CD4-positive, alpha-beta T cell treated with Interleukin-15 for 4 hours (primary cell): ENCODE measurements at places on chromosomes 4 and X.
A peak's percentile ranks its signal among the peaks of the same experiment; 100 is the strongest.

GRCh38 chr4:5967783-5968182 lies 50.4 kb downstream of the C4orf50 start:
- no peak for DNase-seq

DNA sequence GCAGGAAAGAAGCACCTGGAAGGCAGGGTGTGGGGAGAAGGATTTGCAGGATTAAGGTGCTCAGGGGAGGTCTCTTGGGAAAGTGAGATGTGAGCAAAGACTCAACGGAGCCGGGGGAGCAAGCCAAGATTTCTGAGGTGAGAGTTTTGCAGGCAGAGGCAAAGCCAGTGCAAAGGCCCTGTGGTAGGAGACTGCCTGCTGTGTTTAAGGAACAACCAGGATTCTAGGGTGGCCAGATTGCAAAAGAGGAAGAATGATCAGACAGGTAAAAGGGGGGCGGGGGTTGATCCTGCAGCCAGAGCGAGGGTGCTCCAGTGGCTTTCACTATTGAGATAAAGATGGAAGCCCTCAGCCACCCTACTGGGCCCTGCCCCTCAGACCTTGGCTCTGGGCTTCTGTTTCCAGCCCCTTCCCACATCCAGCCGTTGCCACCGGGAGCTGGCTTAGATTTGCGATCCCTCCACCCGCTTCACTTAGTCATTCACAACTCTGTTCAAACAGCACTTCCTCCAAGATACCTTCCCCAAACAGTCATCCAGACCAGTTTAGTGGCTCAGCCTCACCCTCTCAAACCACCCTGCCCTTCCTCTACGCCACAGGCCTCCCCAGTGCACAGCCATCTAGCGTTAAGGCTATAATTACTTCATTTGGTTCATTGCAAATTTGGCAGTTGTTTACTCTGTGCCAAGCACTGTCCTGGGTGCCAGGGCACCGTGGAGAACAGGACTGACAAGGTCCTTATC lies 23.3 kb upstream of the BCOR start:
- DNase-seq, result no peak

DNA sequence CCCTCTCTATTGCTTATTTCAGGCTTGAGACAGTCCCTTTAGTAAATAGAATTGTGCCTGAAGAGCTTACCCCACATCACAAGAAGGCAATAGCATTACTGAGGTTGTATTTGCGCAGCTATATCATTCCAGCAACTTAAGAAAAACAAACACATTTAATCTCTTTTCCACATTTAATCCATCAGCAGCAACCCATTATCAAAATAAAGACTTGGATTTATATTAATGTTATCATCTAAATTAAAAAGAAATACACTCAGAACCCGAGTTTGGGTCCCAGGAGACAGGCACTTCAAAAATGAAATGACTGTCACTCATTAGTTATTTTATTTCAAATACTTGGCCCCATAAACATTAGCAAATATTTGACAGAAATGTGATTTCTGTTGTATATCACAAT lies 10.4 kb downstream of the TFDP3 start:
- no peak for DNase-seq

GRCh38 chrX:15816886-15817285 lies 26.6 kb downstream of the ZRSR2 start:
- DNase-seq, result peak; percentile 55

DNA sequence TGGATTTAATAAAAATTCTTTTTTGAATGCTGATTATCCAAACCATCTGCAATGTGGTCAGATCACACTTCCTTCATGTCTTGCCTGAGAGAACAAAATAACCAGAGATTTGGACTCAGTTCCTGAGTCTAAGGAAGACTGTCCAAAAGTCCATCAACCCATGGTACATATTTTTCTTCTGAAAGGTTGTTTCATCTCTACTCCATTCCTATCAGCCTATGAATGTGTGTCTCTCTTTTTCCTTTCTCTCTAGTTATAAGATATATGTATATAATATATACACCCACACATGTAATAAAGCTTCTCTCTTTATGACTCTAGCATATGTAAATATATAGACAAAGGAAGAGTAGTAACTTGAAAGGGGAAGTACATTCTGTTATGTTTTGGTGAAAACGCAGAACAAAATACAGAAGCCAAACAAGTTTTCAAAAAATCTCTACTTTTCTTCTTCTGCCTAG lies 226.9 kb downstream of the ARHGAP24 start:
- DNase-seq, result no peak

DNA sequence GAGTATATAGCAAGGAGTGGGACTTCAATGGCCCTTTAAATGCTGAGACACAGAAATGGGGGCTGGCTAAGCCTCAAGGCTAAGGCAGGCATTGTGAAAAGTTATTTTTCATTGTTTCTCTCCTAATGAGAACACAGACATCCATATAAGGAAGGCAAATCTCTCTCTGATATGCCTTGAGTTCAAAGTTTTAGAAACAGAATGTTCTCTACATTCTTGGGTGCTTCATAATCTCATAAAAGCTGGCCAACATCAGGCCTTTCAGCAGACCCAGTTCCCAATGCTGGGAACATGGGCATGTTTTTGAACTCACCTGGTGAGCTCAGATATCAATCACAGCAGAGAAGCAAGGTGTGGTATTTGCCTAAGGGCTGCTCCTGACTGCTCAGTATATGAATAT lies 19.4 kb upstream of the RAB40A start:
- DNase-seq, result no peak

GRCh38 chr4:17619416-17620105 lies 5.1 kb downstream of the MED28 start:
- DNase-seq, result no peak

- no peak for DNase-seq
These were observed 46.9 kb downstream of the GYPE start for GRCh38 chr4:143858456-143858855.

DNA sequence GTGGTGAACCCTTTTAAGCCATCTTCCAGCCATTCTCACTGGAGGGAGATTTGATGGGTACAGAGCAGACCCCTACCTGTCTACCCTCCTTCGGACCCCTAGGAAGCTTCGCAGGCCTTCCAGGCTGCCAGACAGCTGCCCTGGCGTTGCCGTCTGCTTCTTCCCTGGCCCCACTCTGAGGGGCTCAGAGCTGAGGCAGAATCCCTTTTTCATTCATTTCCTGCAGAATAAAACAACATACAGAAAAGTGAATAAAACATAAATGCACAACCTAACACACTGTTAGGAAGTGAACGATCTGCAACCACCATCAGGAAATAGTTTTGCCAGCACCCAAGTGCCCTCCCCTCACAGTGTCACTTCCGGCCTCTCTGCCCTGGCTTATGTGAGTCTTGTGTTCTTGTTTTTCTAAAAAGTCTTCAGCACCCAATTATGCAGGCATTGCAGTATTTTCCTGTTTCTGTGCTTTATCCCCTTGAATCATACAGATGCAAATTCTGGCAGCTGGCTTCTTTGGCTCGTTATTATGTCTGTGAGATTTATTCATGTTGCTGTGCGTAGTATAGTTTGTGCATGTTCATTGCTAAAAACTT lies 5.6 kb upstream of the ADD1 start:
- DNase-seq, result peak; percentile 74

DNA sequence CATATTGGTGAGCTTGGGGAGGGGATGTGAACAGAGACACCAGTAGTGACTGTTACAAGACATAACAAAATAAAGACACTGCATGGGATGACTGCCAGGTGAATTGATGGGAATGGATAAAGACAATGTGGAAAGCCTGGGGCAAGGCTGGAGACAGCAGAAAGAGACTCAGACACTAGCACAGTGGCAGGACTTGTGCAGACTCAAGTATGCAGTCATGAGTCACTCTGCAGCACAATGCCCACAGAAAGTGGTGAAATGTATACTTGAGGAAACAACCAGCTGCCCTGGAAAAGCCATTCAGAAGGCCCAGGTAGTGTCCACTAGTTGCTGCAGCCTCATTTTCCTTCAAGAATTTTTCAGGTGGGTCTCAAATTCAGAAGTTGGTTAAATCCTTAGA lies 452.3 kb downstream of the MID1IP1 start:
- DNase-seq, result no peak

GRCh38 chrX:31057691-31058090 lies 14.2 kb downstream of the FTHL17 start:
- no peak for DNase-seq

- no peak for DNase-seq
These were observed 115.9 kb downstream of the GPAT3 start for GRCh38 chr4:83651846-83652245.

- DNase-seq, result no peak
These were observed 219.9 kb upstream of the PACRGL start for GRCh38 chr4:20480165-20480947.

GRCh38 chrX:39550795-39551361 lies 546.9 kb downstream of the BCOR start:
- no peak for DNase-seq

- no peak for DNase-seq
These were observed 754.3 kb upstream of the MAGEB2 start for GRCh38 chrX:29461039-29461438.

GRCh38 chrX:42189576-42189975 lies 266.2 kb upstream of the CASK start:
- no peak for DNase-seq

GRCh38 chrX:9356846-9357245 lies 108.0 kb upstream of the TBL1X start:
- DNase-seq, result no peak

DNA sequence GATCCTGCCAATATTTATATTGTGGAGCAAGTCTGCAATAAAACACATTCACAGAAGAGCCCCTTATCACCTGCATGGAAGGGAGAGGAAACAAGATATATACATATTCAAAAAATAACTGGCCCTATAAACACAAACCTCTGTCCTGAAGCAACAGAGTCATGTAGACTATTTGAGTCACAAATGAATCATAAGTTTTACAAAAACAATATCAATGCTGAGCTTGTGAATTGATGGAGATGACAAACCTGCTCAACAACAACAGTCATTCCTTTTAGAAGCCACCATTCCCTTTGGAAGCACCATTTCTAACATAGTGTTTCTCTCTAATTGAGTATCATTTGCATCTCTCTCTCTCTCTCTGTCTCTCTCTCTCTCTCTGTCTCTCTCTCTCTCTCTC lies 313.9 kb downstream of the MID1IP1 start:
- DNase-seq, result no peak

GRCh38 chr4:15299627-15300026 lies 128.2 kb upstream of the C1QTNF7 start:
- DNase-seq, result no peak

DNA sequence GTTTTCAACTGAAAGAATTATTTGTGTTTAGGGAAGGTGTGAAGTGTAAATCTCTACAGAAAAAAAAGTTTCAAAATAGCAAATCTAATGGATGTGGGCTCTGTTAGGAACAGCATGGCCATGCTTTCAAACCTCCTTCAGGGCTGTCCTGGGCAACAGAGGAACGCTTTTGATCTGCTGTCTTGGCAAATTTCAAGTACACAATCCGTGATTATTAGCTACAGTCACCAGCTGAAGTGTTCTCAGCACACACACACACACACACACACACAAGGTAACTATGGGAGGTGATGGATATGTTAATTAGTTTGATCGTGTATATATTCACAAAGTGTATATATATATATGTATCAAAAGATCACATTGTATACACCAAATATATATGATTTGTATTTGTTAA lies 40.5 kb upstream of the HELT start:
- DNase-seq, result no peak

DNA sequence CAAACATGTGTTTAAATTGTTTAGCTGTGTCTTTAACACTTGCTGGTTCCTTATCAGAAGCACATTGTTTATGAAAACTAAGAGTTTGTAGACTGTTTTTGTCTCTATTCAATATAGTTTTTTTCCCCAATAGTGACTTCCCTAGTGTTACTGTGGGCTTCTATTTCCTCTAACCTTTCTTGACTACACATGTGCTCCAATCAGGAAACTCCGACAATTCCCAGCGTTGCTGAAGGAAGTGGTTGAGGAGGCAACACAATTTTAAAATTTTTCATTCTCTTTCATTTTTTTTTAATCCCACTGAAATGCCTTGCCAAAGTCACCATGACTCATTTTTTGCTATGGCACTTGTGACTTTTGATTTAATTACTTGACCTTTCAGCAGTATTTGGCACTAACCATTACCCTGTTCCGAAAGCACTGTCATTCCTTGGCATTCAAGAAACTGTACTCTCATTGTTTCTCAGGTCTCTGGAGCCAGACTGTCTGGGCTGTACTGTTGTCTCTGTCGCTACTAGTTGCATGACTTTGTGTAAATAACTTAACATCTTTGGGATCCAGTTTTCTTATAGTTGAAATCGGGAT lies 67.6 kb upstream of the FREM3 start:
- DNase-seq, result no peak

GRCh38 chr4:26813698-26814097 lies 46.9 kb upstream of the STIM2 start:
- DNase-seq, result no peak

- no peak for DNase-seq
These were observed 75.1 kb downstream of the NPNT start for GRCh38 chr4:105970371-105970770.
